Fibroblast of villous mesenchyme (primary cell): ENCODE measurements at places on chromosomes 6 and 20. TPM values are rescaled to one million over a fixed set of nuclear protein-coding genes. Genes with fewer than 3 reads are reported as not detected.
A peak's percentile ranks its signal among the peaks of the same experiment; 100 is the strongest.

DNA sequence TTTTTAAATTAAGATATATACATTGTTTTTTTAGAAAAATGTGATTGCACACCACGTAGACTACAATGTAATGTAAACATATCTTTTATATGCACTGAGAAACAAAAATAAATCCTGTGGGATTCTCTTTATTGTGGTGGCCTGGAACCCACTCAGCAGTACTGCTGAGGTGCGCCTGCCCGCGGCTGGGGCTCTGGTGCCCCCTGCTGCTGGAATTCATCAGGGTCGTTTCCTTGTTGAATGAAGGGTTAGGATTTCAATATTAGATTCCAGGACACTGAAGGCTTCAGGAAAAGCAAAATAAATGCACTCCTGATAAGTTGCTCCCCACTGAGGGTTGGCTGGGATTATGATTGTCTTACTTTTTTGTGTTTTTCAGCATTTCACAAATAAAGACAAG is 175.8 kb upstream of the GGTLC1 start:
- DNase-seq, result no peak

- DNase-seq, result peak; percentile 28
Measured at GRCh38 chr6:134544737-134545136, 226.8 kb upstream of the SGK1 start.

GRCh38 chr6:32460528-32460927 is 20.8 kb downstream of the HLA-DRA start:
- no peak for DNase-seq

- DNase-seq, result no peak
Measured at GRCh38 chr6:43683708-43684455, 3.7 kb downstream of the MRPS18A start.

GRCh38 chr6:82766476-82766875 is 299.2 kb downstream of the UBE3D start:
- DNase-seq, result no peak

DNA sequence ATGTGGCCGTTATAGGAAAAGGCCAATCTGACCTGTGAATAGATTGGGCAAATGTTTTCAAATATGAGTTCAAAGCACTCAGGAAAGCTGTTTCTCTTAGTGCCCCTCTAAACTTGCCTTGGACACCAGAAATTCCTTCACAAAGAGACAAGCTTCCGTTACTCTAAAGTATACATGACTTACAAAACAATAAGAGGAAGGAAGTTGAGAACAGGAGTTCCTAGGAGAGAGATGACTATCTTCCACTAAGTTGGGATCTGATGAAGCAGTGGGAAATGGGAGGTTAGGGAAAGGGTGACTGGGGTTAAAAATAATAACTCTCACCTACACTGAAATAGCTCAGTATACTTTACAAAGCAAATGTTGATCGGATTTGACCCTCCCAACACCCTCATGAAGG is 50.0 kb downstream of the ISM1 start:
- no peak for DNase-seq

GRCh38 chr6:8904754-8905153 is 469.4 kb upstream of the SLC35B3 start:
- DNase-seq, result no peak

MMP24 gene
- 0.32 and 0.43 TPM in 2 replicates for total RNA-seq

- no peak for DNase-seq
Measured at GRCh38 chr6:7252390-7252789, 60.6 kb downstream of the SSR1 start.

DNA sequence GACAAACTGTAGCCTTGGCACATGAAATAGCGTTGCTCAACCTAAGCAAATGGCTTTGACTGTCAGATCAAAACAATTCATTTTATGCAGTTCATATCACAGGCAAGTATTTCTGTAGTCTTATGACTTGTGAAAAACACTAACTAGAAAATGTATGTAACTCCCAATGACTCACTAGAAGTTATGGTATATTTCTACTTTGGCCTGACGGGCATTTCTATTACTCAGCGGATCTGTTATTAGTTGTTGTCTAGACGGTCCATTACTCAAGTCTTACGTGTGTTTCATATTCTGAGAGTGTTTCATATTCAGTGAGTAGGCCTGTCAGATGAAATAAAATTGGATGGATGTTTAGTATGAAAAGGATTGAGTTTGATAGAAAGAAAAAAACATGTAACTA is 880.9 kb downstream of the PRIM2 start:
- no peak for DNase-seq
